B cell (primary cell): ENCODE measurements at places on chromosomes 4 and X. TPM values are rescaled to one million over a fixed set of nuclear protein-coding genes. Genes with fewer than 3 reads are reported as not detected.

Gene DRD5
- total RNA-seq: not detected in 2 replicates

DNA sequence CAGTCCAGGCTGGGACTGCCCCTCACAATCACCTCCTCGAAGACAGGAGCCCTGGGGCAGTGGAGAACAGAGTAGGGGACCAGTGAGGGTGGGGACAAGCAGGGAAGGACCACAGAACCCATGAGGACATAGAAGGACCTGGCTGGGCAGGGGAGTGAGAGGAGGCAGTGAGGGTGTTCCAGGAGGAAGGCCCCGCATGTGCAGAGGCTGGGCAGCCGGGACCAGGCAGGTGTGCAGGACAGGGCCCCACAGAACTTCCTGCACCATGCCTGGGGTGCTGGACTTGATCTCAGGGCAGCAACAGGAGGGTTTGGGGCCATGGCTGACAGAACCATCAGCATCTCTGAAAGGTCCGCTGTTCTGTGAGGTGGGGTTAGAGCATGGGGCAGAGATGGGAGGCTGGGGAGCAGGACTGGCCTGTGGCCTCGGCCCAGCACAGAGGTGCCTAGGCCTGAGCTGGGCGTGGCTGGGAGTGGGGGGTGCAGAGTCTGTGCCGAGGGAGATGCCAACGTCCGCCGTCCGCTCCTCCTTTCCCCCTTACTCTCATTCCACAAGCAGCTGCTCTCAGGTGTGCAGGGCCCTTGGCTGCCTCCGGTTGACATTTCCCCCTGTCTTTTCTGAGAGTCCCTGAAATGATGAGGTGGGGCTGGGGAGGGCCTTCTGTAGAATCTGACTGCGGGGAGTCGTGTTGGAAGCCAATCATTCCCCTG lies 40.8 kb downstream of the EVC start:
- H3K27me3 ChIP-seq: no peaks in the 10 kb centered on the region
- no peak for DNase-seq
- no peak overlapping the region for H3K4me3 ChIP-seq
- no peaks in the 10 kb centered on the region for H3K4me1 ChIP-seq
- no peak overlapping the region for H3K27ac ChIP-seq
- H3K36me3 ChIP-seq: no peaks in the 10 kb centered on the region

DNA sequence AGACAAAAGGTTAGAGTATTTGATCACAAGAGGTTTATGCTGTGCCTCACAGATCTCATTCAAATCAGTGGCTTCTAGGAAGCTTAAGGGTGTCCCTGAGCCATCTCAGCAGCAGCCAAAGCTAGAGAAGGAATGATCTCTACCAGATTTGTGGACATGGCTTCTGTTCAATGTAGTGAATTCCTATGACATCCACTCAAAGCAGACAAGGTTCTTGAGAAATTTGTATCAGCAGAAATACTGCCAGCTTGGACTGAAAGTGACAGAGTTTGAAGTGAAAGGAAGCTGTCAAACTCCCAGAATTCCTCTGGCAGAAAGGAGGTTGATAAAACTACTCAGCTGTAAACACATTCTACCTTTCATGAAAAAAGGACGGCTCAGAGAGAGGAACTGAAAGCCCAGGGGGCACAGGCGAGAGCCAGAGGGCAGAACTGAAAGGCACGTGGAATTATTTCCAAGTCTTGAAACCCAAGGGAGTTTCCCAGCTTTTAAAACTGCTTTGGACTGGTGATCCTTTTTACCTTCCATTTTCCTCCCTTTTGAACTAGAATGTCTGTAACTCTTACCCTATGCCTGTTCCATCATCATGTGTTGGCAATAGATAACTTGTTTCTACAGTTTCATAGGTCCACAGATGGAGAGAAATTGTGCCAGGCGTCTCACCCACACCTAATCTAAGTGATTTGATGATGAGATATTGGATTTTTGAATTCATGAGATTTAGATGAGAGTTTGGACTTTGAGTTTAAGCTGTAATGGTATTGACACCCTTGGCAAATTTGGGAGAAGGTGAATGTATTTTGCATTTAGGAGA lies 14.5 kb upstream of the MED14 start:
- DNase-seq: peak; percentile 74
- H3K4me3 ChIP-seq: peak overlapping the region; percentile 38
- peaks cover 18% of the 10 kb centered on the region for H3K4me1 ChIP-seq
- no peaks in the 10 kb centered on the region for H3K27me3 ChIP-seq
- H3K27ac ChIP-seq: peak overlapping the region; percentile 77

- no peaks in the 10 kb centered on the region for H3K36me3 ChIP-seq
- H3K4me3 ChIP-seq: no peak overlapping the region
- DNase-seq: no peak
- H3K27ac ChIP-seq: no peak overlapping the region
- no peaks in the 10 kb centered on the region for H3K27me3 ChIP-seq
- no peaks in the 10 kb centered on the region for H3K4me1 ChIP-seq
Measured at GRCh38 chrX:55731826-55732225, 14.3 kb downstream of the RRAGB start.

GRCh38 chrX:115499112-115499805 lies 61.7 kb upstream of the PLS3 start:
- no peak for DNase-seq
- no peaks in the 10 kb centered on the region for H3K27me3 ChIP-seq
- no peak overlapping the region for H3K4me3 ChIP-seq
